Activated T-helper 1 cell treated with anti-CD3 and anti-CD28 coated beads, Interleukin-2, amount 50 U/mL, for 16 hours (primary cell): ENCODE measurements at places on chromosomes 16 and 17.
A peak's percentile ranks its signal among the peaks of the same experiment; 100 is the strongest.

GRCh38 chr16:57815987-57816745 lies 13.9 kb upstream of the KIFC3 start:
- no peak for DNase-seq

DNA sequence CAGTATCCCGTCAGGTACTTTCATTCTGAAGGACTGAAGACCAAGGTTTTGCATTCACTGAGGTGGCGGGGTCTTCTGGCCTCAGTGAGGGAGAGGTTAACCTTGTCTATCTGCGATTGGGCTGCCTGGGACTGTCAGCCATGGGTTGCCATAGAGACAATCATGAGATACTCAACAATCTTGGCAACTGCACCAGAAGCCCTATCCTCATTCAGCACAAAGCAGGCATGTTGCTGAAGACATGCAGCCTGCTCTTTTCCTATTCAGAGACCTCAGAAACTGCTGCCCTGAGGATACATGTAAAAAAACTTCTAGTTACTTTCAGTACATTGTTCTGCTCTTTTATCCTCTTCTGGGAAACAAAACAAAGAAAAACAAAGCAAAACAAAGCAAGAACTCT lies 146.3 kb upstream of the PIRT start:
- no peak for DNase-seq

DNA sequence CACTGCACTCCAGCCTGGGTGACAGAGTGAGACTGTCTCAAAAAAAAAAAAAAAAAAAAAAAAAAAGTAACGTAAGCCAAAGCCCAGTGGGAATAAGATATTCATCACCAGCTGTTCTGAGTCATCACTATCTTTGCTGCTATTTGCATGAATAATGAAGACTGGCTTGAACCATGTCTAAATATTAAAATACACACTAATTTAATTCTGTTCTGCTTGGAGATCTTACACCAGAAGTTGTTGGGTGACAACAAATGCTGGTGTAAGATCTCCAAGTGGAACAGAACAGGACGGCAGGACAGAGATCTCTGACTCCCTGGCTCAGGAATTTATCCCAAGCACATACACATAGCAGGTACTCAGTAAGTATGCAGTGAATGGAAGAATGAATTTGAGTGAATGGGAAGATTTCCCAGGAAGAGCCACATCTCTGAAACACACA lies 19.6 kb downstream of the DNAH17 start:
- DNase-seq = no peak

- DNase-seq = peak; percentile 18
Observed at GRCh38 chr17:36703860-36704266, 102.5 kb downstream of the MRM1 start.
